ENCODE measurements at places on chromosomes 2 and 18.

- DNase-seq: peak; percentile 27
Observed at GRCh38 chr2:168166902-168167510, 80.4 kb downstream of the STK39 start.

DNA sequence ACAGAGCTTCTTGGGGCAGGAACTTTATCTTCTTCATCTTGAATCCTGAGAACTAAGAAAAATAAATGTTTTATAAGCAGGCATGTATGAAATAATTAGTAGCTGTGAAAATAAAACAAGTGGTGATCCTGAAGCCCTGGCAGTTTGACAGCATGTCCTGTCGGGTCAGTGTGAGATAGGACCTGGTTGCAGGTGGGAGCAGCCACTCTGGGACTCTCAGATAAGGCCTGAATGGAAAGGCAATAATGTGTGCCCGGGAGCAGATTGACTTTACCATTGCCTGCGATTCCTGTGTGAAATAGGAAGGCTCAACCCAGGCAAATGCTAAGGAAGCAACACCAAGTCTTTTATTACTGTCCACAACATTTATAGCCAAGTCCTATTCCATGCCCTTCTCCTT lies 132.4 kb downstream of the LYPD6B start:
- no peak for DNase-seq

DNA sequence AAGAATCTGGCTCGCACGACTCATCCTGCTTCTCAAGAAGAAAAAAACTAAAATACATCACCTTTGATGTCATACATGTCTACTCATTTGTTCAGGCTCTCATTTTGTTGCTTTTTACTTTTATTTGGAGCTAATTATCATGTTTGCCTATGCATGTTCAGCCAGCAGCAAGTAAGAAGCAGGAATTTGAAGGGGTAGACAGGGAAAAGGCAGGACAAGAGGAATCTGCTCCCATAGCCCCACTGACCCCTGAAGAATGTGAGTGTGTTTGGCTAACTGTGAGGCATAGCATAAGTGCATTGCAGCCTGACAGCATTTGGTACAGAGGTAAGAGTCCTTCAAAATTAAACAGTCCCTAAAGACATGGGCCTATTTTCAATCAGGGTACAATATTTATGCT lies 72.7 kb downstream of the NYAP2 start:
- DNase-seq: no peak

DNA sequence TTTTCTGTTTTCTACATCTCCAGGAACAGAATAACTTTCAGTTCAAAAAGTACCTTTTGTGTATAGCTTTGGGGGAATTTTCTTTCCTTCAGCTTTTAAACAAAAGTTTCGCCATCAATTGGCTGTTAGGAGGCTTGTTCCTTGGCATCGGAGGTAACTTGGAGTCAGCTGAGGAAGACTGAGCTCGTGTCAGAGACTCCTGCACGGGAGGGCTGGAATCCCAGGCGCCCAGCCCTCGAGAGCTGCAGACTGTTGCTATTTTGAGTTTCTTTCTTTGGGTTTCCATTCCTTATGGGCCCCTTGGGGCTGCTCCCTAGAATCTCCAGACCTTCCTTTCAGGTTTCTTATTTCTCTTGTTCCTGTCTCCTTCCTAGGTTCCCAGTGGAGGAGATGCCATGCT lies 8.1 kb downstream of the EMILIN2 start:
- no peak for DNase-seq

DNA sequence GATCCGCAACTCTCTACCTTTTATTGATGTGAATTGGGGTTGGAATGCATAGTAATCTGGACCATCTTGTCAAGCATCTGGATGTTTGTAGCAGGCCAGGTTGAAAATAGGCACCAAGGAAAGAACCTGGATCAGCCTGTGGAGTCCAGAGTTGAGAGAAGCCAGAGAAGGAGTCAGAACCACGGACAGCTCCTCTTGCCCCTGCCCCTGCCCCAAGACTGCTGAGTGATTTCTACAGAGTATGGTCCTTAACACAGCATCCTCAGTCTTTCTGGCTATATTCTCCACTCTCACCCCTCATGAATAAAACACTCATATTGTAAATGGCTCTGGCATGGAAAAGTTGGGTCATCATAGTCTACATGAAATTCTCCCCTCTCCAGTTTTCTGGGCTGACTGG lies 154.6 kb downstream of the LOXHD1 start:
- no peak for DNase-seq

- no peak for DNase-seq
Observed at GRCh38 chr2:222806526-222807137, 54.2 kb upstream of the ACSL3 start.

DNA sequence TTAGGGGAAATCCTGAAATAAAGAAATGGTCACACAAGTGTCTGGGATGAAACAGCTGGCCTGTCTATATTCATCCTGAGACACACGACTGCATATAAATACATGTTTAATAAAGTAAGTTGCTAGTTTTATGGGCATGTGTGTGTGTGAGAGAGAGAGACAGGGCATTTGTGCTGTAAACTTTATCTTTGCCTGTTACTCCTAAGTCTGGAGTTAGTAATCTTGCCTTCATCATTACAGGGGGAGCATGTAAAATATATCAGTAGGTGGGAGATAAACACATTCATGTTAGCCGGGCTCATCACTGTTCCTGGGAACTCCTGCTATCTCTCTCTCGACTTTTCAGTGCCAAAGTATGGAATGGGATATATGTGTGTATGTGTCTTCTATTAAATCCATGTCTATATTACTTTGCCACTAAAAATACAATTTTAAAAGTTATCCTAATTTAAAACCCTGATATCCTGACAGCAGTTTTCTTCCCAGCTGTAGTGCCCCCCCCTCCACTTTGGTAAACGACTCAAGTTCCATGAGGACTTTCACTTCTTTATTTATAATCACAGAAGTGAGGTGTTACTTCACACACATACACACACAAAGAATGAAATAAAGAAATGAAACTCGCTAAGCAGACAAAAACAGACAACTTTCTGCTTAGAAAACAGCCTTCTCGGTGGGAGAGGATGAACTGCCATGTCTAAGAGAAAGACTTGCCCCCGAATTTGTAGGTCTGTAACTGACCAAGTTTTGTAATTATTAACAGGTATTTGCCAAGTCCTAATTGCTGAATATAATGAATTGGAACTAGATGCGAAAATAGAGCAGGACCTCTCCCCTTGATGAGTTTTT lies 947 bp downstream of the ZEB2 start:
- DNase-seq: no peak

DNA sequence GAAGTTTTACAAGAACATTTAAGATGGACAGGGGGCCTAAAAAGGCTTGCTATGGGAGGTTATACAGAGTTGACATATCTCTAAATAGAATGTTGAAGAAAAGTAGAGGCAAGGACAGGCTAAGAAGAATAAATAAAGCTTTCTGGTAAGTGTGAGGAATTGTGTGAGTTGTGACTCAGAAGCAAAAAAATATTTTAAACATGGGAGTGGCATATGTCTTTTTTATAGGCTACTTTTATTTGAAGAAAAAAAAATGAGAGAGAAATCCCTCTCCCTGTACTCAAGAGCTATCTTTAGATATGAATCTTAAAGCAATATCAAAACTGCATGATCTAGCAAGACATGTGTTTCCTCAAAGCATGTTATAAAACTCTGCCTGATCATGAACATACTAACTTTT lies 41.1 kb downstream of the RAB3GAP1 start:
- DNase-seq: no peak

DNA sequence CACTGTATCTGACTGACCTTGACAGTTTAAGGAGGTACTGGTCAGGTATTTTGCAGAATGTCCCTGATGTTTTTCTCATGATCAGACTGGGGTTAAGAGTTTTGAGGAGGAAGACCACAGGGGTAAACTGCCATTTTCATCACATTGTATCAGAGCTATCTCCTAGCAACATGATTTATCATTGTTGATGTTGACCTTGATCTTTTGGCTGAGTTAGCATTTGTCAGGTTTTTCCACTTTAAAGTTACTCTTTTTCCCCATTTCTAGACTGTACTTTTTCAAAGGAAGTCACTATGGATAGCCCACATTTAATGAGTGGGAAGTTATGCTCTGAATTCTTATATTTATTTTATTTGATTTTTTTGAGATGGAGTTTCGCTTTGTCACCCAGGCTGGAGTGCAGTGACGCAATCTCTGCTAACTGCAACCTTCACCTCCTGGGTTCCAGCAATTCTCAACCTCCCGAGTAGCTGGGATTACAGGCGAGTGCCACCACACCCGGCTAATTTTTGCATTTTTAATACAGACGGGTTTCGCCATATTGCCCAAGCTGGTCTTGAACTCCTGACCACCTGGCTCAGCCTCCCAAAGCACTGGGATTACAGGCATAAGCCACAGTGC lies 17.7 kb upstream of the SLC39A10 start:
- DNase-seq: no peak

GRCh38 chr2:133810559-133810958 lies 242.3 kb upstream of the NCKAP5 start:
- DNase-seq: no peak

- no peak for DNase-seq
Observed at GRCh38 chr2:196809260-196809659, at the start of gene C2orf66. C2orf66 (minus strand) TSS chr2:196809355; CDS start chr2:196809336, 19 bp downstream.

- DNase-seq: no peak
Observed at GRCh38 chr2:44793322-44793870, 148.1 kb upstream of the SIX3 start.

DNA sequence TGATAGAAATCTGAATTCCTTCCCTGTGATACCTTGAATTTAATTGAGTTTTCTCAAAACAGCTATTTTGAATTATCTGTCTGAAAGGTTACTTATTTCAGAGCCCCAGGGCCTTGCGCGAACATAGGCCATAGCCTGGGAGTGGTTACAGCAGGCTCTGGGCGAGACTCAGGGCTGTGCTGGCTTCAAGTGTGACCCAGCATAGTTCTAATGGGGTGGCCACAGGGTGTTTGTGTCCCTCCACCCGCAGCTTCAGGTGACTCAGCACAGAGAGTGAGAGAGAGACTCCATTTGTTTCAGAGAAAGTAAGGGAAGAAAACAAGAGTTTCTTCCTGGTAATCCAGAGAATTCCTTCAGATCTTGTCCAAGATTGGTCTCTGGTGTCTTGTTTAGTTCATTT lies 137.9 kb upstream of the POU3F3 start:
- no peak for DNase-seq

DNA sequence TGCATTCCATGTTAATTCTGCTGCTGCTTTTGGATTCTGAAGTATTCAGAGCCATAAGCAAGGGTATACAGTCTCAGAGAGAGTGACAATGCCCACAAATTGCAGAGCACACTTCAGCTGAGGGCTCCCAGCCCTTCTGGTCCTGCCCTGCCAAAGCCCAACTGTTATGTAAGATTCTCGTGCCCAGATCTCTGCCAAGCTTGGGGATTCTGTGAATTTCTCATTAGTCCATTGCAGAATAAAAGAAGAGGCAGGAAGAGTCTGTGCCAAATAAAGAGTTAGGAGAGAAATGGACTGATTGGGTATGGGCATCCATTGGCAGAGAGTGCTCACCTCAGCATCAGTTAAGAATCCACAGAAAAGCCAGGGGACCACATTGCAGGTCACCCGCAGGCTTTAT lies 112.0 kb upstream of the PNPT1 start:
- no peak for DNase-seq

DNA sequence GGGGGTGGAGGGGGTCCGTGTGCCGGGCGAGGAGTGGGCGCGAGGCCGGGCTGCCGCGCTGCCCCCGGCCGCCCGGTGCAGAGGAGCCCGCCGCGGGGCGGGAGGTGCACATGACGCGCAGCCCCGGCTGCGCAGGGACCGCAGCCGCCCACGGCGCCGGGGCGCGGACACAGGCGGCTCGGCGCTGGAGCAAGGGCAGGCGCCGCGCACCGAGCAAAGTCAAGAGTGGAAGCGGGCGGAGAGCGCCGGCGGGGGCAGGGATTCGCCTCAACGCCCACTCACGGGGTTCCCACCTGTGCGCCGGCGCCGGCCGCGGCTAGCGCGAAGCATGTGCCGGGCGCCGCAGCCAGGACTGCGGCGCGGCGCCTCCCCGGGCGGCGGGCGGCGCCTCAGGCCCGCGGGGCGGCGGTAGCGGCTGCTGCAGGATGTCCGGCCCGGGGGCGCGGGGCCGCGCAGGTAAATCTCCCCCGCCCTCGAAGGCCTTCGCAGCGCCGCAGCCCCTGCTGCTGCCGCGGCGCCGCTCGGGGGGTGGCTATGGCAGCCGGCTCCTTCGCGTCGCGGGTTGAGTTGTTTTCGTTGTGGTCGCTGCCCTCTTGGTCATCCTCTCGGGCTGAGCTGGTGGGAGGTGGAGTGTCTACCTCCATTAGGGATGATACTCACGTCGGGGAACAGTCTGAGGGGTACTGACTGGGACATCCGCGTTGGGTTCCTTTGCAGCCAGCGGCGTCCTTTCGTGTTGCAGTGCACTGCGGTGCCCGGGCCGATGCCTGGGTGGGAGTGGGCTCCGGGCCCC lies 216.3 kb upstream of the DTNA start:
- DNase-seq: no peak

GRCh38 chr18:79558196-79558932 lies 121.2 kb upstream of the CTDP1 start:
- DNase-seq: no peak

DNA sequence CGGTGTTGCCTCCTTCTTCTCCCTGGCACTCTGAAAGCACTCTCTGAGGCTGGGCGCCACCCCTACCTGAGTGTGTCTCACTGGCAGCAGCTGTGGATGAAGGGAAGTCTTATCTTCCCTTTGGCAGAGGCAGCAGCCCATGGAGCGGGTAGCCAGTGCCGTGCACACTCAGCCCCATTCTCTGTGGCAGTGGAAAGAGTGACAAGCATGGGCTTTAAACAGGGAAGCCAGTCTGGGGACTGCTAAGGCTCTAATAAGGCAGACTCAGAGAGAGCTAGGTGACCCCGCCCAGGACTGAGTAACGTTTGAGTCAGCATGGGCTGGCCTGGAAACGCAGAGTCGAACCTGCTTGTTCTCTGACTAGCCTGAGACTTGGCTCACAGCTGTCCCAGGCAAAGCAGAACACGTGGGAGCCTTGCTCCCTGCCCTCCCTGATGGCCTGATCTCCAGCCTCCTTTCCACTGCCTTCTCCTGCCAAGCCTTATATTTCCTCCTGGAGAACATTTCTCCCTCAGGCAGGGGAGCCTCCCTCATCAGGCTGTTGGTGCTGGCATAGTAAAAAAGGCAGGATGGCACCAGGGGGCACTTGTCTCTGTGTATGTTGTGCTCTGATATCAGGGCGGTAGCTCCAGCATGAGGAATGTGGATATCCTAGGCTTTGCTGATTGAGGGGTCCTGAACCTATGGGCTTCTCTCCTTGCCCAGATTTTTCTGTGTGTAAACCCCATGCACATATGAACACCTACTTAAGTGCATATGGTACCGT lies 93.9 kb upstream of the LGALSL start:
- DNase-seq: peak; percentile 31

GRCh38 chr2:206379886-206380285 lies 63.4 kb upstream of the ADAM23 start:
- no peak for DNase-seq

- DNase-seq: no peak
Observed at GRCh38 chr2:190121971-190122370, 59.4 kb upstream of the MSTN start.

- no peak for DNase-seq
Observed at GRCh38 chr2:179036353-179036905, 13.5 kb downstream of the CCDC141 start.

- no peak for DNase-seq
Observed at GRCh38 chr18:53785811-53786210, 438.7 kb downstream of the MBD2 start.

Measured in stimulated activated naive B cell treated with anti-CD40 and anti-IgM and Interleukin-4, amounts not matched to agents 10 μg/mL and 1 μg/mL and 100 μg/mL, for 72 hours (primary cell).